ENCODE measurements at places on chromosomes 12 and 14.

DNA sequence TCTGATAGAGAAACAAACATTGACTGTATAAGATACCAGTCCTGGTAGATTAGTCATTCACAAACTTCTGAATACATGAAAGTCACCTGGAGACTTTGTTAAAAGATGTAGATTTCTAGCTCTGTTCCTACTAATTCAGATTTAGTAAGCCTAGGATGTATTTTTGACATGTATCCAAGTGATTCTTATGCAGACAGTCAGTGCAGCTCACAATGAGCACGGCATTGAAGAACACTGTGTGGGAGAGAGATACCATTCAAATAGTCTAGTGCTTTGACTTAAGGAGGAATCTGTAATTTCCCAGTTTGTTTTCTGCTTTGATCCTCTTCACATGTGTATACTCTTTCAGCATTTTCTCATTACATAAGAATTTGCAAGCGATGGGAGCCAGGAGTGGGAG, 68.7 kb upstream of the STXBP6 start:
- no peak for DNase-seq

DNA sequence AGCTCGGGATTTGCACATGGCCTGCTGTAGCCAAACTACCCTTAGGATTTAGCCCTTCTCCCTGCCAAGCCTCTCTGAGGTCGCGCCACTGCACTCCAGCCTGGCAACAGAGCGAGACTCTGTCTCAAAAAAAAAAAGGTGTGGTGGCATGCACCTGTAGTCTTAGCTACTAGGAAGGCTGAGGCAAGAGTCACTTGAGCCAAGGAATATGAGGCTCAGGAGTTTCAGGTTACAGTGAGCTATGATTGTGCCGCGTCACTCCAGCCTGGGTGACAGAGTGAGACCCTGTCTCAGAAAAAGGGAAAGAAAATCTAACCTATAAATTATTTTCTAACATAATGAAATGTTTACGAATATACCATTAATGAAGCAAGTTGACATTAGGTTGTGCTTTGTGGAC, 29.7 kb downstream of the ESRRB start:
- no peak for DNase-seq

DNA sequence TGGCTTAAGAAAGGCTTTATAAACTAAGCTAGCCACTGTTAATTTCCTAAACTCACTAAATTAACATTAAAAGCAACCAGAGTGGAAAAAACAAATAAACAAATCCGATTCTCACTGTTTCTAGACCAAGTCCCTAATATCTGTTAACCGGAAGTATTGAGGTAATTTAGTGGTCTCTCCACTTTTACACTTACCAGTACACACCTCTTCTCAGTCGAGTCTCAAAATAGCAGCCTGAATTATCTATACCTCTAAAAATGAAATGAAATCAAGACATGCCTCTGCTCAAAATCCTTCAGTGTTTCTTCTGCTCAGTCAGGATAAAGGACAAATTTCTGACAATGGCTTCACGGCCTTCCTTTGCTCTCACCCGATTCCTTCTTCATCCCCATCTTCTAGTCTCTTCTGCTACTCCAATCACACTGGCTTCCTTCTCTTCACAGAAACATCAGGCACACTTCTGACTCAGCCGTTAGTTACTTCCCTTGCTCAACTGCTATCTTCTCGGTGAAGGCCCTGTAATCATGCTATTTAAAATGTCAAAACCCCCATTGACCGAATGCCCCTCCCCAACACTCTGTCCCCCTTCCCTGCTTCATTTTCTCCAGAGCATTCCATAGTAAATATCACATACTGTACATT, 161.3 kb downstream of the KITLG start:
- DNase-seq = no peak

GRCh38 chr12:96578526-96579125, 89.2 kb downstream of the CFAP54 start:
- DNase-seq = peak; percentile 7

DNA sequence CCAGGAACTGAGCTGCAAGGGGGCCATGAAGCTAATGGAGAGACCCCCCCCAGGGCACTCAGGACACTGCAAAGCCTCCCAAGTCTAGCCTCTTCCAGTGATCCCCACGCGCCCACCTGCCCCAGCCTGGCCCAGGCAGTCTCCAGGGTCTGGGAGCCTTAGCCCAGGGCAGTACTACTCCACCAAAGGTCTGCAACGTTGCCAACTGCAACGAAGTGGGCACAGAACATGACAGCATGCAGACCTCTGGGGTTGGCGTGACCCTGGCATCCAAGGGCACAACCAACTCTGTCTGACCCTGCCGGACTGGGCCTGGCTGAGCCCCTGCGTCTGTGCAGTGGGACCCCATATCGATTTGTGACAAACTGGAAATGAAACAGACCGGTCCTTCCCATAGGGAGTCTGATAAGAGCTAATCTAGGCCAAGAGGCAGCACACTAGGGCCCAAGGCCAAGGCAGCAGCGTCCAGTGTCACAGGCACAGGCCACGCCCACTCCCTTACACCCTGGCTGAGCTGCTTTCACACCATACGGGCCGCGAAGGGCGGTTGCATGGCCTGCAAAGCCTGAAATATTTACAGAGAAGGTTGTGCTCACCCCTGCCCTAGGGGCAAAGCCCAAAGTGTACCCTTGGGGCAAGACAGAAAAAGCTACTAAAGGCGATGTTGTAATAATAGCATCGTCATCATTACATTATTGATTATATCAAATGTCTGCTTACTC, 76.7 kb downstream of the NCOR2 start:
- DNase-seq = no peak

DNA sequence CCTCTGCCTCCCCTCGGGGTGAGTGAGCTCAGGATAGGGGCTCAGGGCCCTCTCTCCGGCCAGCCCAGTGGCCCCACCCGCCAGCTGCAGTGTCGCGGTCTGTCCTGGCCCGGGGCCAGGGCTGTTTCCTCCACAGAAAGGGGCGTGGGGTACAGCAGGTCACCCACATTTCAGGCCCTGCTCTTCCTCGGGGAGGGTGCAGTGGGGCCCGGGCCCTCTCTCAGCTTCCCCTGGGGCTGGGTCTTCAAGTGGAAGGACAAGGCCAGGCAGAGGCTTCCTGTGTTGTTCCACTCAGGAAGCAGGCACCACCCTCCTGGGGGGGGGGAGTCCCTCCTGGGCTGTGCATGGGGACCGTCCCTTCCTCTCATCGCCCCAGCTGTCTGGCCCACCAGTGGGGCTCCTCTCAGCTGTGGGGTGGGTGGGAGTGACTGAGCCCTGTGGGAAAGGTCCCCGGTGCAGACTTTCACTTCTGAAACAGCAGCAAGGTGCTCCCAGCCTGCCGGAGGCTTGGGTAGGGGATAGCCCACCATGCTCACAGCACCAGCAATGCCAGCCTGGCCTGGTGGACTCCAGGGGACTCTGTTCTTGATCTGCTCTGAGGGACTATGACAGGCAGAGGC, 3.7 kb downstream of the GPR132 start:
- DNase-seq = no peak

GRCh38 chr12:52258335-52258901, 16.0 kb upstream of the KRT86 start:
- no peak for DNase-seq

DNA sequence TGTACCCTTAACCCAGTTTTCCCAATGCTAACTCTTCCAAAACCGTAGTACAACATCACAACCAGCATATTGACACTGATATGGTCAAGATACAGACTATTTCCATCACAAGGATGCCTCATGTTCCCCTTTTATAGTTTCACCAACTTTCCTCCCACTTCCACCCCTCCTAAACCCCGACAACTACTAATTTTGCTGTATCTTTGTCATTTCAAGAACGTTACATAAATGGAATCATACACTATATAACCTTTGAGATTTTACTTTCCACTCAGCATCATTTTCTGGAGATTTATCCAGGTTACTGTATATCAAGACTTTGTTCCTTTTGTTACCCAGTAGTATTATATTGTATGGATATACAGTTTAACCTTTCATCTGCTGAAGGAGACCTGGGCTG, 88.9 kb downstream of the MED13L start:
- no peak for DNase-seq

- DNase-seq = no peak
Measured at GRCh38 chr12:65209655-65210043, 40.3 kb downstream of the LEMD3 start.

- no peak for DNase-seq
Measured at GRCh38 chr12:20474443-20474842, 106.1 kb downstream of the PDE3A start.

DNA sequence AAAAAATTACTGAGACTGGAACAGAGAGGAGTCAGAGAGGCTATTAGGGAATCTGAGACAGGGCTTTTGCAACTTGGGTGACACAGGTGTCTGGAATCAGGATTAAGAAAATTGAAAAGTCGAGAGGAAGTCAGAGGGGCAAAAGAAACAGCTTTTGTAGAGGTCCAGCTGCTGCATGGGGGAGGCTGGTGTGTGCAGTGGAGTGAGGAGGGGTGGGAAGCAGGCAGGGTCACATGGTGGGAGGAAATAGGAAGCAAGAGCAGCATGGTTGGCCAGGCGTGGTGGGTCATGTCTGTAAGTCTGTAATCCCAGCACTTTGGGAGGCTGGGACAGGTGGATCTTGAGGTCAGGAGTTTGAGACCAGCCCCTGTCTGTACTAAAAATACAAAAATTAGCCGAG, 69.7 kb upstream of the VRK1 start:
- DNase-seq = no peak

DNA sequence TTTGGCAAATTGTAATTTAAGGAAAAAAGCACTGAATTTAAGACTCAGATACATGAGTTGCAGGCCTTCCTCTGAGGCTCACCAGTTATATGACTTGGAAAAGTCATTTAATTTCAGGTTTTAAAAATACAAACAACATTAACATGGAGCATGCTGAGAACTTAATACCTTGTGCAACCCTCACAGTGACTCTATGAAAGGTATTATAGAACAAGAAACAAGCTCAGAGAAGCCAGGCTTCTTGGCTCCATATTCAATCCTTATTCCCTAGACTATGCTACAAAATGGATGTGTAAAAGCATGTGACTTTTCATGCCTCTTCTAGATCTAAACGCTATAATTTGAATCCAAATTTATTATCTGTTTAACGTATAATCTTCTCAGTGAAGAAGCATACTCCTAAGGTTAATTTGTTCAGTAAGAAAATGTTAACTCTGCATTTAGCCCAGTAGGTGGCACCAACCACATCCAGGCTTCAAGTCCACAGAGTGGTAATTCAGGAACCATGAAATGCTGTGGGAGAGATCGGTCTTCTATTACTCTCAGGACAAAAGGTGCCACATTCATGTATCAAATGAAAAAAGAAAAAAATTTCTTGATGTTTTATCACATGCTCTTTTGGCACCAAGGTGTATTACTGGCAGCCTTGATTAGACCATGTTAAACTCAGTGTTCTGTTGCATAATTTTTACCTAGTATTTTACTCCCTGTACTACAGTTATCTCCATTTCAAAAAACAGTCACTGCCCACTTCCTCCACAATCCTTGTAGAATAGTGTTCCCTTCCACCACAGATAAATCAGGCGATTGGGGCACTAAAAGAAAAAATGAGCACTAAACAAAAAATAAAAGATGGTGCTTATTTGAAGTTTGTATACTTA, 9.3 kb downstream of the CCDC196 start:
- DNase-seq = no peak

- no peak for DNase-seq
Measured at GRCh38 chr14:41605550-41606281, 960 bp upstream of the LRFN5 start.

DNA sequence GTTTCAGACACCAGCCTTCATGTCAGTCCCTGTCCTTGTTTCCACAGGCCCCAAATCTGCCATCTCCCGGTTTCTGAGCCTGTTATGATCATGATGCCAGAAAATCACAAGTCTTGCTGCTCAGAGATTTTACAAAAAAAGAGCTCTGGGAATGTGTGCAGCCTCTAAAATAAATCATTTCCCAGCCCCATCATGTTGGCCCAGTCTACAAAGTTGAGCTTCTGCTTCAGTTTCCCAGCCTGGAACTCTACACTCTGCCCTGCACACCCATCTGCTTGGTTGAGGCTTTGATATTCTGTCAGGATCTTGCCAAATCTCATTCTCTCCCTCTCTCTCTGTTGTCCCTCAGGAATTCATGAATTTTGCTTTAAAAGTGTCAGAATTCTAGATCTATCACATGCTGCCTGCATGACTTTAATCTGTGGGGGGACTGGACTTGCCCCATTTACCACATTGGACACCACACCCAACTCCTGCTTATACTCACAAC, 45.5 kb downstream of the NELL2 start:
- DNase-seq = no peak

- no peak for DNase-seq
Measured at GRCh38 chr14:38567703-38568102, 311.8 kb upstream of the CLEC14A start.

GRCh38 chr14:75155169-75155568, 21.2 kb downstream of the TMED10 start:
- DNase-seq = no peak

GRCh38 chr12:92654929-92655328, 47.9 kb upstream of the PLEKHG7 start:
- peak; percentile 13 for DNase-seq

DNA sequence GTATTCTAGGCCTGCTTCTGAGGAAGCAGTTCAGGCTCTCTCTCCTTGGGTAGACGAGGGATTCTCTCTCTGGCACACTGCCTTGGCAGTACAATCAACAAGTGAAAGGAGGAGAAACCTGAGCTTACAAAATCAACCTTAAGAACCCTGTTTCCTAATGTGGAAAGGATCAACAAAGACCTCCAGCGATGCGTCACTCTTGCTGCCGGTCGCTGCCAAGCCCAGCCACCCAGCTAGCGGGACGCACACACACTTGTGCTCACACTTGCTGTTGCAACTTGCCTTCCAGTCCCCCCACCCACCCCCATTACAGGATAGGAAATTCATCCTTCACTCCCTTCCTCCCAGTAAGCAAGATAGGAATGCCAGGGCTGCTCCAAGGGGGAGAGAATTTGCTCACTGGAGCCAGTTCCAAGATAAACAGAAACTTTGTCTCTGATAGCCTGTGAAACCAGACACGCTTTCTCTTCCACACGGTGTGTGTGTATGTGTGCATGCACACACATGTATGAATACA, 144.3 kb downstream of the BCL11B start:
- DNase-seq = no peak

GRCh38 chr12:15971211-15971610, 60.1 kb downstream of the DERA start:
- no peak for DNase-seq

DNA sequence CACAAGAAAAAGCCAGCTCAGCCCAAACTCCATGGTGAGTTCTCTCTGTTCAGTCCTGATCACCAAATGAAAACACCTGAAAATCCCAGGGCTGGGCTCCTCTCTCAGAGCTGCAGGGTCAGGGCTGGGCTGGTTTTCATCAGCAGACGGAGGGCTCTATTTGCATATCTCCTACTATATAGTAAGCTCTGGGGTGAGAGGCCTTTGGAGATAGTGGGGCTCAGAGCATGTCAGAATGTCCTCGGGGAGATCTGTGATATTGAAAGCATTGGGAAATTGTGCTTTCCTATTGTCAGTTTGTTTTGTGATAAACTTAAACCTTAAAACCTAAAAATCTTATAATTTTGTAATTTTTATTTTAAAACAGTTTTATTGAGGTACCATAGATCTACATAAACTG, 742.6 kb downstream of the TMEM121 start:
- no peak for DNase-seq

GRCh38 chr12:19718401-19718800, 279.1 kb downstream of the AEBP2 start:
- no peak for DNase-seq
